ENCODE measurements at places on chromosomes 4 and X.
A peak's percentile ranks its signal among the peaks of the same experiment; 100 is the strongest.

- DNase-seq = peak; percentile 73
Measured at GRCh38 chr4:56330691-56331090, 56.6 kb downstream of the AASDH start.

DNA sequence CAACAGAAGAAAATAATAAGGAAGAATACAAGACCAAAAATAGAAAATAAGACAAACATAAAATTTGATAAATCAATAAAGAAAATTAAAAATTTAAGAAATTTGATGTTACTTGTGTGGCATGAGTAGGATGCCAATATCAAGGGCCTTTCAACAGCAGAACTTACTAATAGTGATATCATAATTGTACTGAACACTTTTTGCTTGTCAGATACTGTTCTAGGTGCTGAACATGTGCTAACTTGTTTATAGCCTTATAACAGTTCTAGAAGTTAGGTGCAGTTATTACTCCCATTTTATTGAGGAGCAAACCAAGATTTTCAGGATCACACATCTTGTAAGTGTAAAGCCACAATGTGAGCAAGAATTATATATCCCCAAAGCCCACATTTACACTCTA, 546.0 kb upstream of the EPHA5 start:
- no peak for DNase-seq

DNA sequence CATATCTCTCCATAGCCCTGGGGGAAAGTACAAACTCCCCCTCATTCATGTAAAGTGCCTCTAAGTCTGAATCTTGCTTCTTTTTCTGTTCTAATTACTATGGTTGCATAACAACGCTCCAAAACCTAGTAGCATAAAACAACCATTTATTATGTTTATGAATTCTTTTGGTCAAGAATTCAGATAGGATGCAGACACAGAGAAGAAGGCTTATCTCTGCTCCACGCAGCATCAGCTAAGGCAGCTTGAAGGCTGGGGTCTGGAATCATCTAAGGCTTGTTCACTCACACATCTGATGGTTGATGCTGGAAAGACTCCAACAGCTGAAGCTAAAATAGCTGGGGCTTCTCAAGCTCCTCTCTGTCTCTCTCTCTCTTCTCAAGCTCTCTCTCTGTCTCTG, 564.5 kb downstream of the ZNF674 start:
- no peak for DNase-seq

DNA sequence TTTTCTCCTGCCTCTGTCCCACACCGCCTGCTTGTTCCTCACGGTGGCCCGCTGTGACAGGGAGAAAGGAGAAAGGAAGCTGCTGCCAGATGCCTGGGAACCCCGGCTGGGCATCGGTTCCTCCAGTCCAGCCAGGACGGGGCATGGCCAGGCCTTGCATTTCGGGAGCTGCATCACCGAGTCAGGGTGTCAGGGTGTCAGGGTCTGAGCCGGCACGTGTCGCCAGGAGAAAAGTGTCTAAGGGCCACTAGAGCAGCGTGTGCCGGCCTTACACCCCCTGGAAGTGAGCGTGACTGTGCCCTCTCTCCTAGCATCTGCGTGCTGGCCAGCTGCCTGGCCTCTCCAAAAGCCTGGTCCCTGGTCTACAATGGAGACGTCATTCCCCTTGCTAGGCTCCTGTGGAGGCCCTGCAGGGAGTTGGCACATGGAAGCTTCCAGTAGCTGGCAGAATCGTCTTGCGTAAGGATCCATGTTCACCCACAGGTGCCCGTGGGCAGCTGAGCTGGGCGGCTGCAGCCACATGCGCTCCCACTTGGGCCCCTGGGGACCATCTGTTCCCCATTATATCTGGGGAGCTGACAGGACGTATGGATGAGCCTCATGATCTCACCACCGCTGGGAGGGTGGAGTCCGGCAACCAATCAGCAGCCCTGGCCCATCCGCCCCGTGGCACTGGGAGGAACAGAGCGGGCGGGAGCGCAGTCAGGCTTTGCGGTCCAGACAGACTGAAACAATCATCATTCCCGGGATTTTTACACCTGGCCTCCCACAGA, 39.9 kb upstream of the HMX1 start:
- no peak for DNase-seq

GRCh38 chr4:110550260-110550659, 72.6 kb downstream of the PITX2 start:
- no peak for DNase-seq

GRCh38 chr4:130359542-130359941, 1263.6 kb downstream of the C4orf33 start:
- peak; percentile 36 for DNase-seq

GRCh38 chr4:38242101-38242500, 281.9 kb downstream of the PTTG2 start:
- DNase-seq = no peak

GRCh38 chrX:103616676-103617186, 9.0 kb downstream of the TCEAL3 start:
- no peak for DNase-seq

- peak; percentile 37 for DNase-seq
Measured at GRCh38 chr4:133624744-133625143, 475.6 kb downstream of the PCDH10 start.

DNA sequence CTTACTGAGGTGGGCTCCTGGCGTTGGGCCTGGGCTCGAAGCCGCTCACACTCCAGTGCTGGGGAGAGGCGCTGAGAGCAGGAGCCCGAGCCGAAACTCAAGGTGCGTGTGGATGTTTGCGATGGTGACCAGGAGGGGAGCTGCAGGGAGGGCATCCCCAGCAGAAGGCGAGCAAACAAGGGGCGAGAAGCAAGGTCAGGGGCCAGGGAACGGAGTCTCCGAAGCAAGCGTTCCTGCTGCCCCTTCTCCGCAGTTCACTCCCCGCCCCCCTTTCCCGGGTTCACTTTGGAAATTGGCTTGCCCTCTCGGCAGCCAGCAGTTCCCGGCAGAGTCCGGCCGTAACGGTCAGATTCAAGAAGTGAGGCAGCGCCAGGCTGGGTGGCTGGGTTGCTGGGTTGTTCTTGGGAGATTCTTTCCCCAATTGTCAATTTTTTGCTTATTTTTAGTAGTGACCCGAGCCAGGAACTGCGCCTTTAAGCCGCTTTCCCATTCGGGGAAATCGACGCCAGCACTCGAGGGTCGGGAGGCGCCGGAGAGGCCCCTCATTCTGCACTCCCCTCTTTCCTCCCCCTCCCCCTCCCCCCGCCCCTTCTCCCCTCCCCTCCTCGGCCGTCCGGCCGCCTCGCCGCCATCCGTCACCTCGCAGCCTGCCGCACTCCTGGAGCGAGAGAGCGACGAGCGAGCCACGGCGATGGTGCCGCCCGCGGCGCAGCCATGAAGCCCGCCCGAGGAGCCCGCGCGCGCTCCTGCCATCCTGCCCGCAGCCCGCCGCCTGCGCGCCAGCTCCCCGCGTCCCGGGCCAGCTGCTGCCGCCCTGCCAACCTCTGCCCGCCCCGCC, at the start of gene FRMPD3:
FRMPD3 (plus strand) TSS at position 655 of the 838 bp plus-strand sequence. CDS start 76,937 bp downstream, outside the sequence.
- DNase-seq = peak; percentile 57

DNA sequence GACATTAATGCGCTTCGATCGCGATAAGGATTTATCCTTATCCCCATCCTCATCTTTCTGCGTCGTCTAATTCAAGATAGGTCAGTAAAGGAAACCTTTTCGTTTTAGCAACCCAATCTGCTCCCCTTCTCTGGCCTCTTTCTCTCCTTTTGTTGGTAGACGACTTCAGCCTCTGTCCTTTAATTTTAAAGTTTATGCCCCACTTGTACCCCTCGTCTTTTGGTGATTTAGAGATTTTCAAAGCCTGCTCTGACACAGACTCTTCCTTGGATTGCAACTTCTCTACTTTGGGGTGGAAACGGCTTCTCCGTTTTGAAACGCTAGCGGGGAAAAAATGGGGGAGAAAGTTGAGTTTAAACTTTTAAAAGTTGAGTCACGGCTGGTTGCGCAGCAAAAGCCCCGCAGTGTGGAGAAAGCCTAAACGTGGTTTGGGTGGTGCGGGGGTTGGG, 528 bp upstream of the FGF2 start:
- DNase-seq = peak; percentile 86

DNA sequence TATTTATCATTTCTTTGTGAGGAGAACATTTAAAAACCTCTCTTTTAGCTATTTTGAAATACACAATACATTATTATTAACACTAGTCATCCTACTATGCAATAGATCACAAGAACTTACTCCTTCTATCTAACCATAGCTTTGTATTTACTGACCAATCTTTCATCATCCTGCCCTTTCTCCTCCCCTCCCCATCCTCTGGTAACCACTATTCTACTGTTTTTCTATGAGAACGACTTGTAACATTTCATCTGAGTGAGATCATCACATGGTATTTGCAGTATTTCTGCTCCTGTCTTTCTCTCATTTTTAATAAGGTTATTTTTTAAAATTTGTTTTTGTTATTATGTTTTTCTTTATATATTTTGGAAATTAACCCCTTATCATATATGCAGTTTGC, 331.8 kb downstream of the TEX13C start:
- DNase-seq = no peak

DNA sequence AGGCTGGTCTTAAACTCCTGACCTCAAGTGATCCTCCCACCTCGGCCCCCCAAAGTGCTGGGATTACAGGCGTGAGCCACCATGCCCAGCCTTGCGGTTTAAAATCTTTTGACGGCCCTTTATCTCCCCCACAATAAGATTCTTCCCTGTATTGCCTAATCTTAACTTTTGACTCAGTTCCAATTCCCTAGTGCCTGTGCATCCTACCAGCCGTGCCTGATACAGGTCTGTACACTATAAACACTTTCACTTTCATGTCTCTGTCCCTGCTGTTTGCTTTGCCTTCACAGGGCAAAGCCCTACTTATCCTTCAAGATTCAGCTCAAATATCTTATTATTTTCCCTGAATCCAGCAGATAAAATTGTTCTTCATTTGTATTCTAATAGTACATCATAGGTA, 74.6 kb downstream of the WDR44 start:
- no peak for DNase-seq

DNA sequence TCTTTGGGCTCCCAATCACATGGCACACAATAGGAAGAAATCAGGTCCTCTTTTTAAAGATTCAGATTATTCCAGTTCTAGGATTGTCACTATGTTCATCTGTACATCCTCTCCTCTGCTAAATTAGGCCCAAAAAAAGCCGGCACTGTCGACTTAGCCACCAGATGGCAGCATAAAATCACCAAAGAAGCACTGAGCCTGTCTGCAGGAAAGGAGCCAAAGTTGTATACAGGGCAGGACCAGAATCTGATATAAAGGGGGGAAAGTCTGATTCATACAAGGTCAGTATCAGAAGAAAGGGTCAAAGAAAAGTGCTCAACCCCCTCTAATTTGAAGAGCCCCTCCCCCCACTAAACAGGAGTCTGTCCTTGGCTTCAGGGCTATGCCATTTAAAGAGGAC, 292.5 kb downstream of the CHIC1 start:
- DNase-seq = peak; percentile 86

DNA sequence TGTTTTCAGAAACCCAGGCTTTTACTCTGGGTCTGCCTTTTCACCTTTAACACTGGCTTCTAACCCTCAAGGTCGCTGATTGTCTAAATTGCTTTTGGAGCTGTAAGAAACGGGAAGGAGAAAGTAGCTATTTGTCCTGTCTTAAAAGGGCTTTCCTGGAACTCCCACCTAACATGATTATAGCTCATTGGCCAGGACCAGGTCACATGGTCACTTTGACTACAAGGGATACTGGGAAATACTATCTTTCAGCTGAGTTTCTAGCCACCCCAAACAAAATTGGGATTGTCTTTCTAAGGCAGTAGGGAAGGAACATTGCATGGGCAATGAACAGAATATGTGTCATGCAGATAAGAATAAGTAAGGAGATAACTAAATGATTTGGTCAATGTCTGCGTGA, 106.7 kb upstream of the ARHGAP24 start:
- no peak for DNase-seq

GRCh38 chr4:173405840-173406606, 7.1 kb upstream of the SCRG1 start:
- no peak for DNase-seq

DNA sequence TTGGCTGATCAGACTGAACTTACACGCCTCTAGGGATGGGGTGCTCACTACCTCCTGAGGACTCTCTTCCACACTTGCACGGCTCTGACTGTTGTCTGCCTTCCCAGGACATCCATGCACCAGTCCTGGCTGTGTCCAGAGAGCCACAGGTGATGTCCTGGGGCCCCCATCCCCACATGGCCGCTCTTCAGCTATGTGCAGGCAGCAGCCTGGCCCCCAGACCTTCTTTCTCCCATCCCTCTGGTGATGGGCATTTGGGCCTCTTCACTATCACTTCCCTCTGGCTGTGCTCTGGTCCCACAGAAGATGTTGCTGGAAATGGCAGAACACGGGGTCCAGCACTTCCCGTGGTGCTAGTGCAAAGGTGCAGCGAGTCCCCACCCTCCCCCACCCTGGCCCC, 40.9 kb upstream of the HMX1 start:
- DNase-seq = no peak

DNA sequence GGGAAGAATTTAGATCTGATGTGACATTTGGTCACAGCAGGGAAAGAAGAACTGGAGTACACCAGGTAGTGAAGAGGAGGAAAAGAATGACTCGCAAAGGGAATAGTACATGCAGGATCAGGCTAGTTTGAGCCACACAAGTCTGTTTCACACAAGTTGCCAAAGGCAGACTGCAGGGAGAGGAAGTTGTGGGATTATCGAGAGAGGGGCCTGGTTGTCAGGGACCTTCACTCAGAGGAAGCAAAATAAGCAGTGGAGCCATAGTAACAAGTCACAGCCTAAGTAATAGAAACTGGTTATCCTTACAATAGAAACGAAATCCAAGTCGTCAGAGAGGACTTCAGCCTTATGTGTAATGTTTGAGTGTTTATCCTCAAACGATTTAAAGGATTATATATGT, 316.7 kb upstream of the HTR2C start:
- peak; percentile 1 for DNase-seq

- no peak for DNase-seq
Measured at GRCh38 chr4:110484029-110484428, 8.1 kb downstream of the ENPEP start.

- peak; percentile 58 for DNase-seq
Measured at GRCh38 chr4:129342819-129343408, 247.0 kb downstream of the C4orf33 start.

DNA sequence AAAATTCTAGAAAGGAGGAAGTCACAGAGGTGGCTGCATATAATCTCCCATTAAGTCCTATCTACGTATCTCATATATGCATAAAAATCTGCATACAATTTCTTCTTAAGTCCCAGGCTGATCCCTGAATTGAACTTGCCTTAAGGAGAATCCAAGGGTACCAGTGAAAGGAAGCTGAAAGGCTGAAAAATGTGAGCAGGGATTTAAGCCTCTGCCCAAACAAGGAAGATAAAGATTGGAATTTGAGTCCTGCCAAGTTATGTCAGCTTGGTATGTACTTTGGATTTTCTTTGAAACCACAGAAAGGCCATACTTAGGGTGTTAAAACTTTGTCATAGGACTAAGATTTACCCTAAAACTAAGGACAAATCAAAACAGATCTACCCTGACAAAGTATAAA, 26.5 kb upstream of the GEMIN8 start:
- DNase-seq = no peak

GRCh38 chr4:184460499-184461285, 13.7 kb downstream of the IRF2 start:
- no peak for DNase-seq

GRCh38 chrX:70527053-70527452, 82.4 kb downstream of the DLG3 start:
- no peak for DNase-seq

GRCh38 chr4:183773790-183774189, 114.7 kb downstream of the TRAPPC11 start:
- DNase-seq = no peak

GRCh38 chrX:109880629-109881028, 122.3 kb upstream of the TMEM164 start:
- DNase-seq = no peak

- DNase-seq = peak; percentile 55
Measured at GRCh38 chr4:174318829-174319764, 35.4 kb downstream of the CEP44 start.

- DNase-seq = no peak
Measured at GRCh38 chr4:137909529-137910309, 332.4 kb downstream of the SLC7A11 start.
